ENCODE measurements at places on chromosomes 1 and 21.

- DNase-seq: no peak
Measured at GRCh38 chr1:79549201-79549600, 542.7 kb upstream of the ADGRL4 start.

- no peak for DNase-seq
Measured at GRCh38 chr1:22387919-22388580, 63.6 kb upstream of the ZBTB40 start.

DNA sequence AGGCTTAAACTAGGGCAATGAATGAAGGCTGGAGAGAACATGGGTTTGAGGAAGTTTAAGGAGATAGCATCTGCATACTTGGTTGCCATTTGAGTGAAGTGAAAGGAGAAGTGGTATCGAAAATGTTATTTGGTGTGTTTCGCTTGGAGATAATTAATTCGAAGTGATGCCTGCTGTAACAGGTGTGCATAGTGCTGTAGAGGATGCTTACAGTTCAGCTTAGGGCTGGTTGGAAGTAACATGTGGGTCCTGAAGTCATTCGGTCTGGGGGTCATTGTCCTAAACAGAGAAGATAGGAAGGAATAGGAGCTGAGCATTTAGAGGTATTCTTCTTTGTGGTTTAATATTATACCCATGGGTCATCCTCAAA lies 301 bp upstream of the NUDT17 start:
- no peak for DNase-seq

GRCh38 chr1:190439447-190439846 lies 38.2 kb downstream of the BRINP3 start:
- DNase-seq: no peak

GRCh38 chr1:244705261-244706234 lies 52.6 kb downstream of the DESI2 start:
- DNase-seq: no peak

- DNase-seq: peak; percentile 8
Measured at GRCh38 chr1:204128964-204129896, 22.6 kb downstream of the ETNK2 start.

- DNase-seq: no peak
Measured at GRCh38 chr1:74328851-74329250, 93.7 kb downstream of the TNNI3K start.

- no peak for DNase-seq
Measured at GRCh38 chr1:15184436-15185241, 31.1 kb downstream of the TMEM51 start.

- no peak for DNase-seq
Measured at GRCh38 chr1:203054642-203055041, 28.4 kb downstream of the PPFIA4 start.

GRCh38 chr1:202197653-202198365 lies 4.2 kb downstream of the LGR6 start:
- DNase-seq: no peak

GRCh38 chr1:8879922-8880676 lies 1.6 kb upstream of the ENO1 start:
- DNase-seq: no peak

- DNase-seq: no peak
Measured at GRCh38 chr1:87826681-87827251, 498.1 kb downstream of the LMO4 start.

GRCh38 chr21:37917612-37918011 lies 1.4 kb upstream of the KCNJ6 start:
- no peak for DNase-seq

GRCh38 chr1:236111527-236112331 lies 30.6 kb upstream of the GPR137B start:
- DNase-seq: no peak

DNA sequence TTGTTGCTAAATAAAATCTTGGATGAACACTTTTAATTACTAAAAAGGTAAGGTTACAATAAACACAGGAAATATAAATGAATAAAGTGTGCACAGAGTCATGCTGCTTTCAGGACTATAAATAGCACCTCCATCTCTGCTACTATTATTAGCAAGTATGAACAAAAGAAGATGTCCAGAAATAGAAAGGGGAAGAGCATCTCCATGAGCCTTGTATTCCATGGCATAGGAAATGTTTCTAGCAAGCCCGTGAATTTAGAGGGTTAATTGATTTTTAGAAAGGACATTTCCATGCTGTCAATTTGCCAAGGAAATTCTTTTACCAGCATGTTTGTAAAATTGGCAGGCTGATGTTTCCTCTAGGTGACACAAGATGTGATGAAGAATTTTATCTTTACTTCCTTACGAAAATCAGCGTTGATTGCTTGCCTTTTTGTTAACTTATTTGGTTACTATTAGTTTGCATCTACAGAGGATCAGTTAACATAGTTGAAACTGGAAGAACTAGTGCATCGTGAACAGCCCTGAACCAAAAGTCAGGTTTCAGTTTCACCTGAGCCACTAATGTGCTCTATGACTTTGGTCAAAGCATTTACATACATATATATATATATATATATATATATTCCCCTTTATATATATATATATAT lies 45.3 kb downstream of the NR5A2 start:
- DNase-seq: no peak

DNA sequence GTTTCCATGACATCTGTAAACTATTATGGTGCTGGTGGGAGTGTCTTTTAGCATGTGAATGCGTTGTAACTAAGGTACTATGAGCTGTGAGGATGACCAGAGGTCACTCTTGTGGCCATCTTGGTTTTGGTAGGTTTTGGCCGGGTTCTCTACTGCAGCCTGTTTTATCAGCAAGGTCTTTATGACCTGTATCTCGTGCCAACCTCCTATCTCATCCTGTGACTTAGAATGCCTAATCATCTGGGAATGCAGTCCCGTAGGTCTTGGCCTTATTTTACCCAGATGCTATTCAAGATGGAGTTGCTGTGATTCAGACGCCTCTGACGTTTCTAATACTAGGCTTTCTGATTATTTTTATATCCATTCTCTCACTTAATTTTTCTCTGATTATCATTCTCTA lies 9.4 kb downstream of the NCAM2 start:
- DNase-seq: no peak

DNA sequence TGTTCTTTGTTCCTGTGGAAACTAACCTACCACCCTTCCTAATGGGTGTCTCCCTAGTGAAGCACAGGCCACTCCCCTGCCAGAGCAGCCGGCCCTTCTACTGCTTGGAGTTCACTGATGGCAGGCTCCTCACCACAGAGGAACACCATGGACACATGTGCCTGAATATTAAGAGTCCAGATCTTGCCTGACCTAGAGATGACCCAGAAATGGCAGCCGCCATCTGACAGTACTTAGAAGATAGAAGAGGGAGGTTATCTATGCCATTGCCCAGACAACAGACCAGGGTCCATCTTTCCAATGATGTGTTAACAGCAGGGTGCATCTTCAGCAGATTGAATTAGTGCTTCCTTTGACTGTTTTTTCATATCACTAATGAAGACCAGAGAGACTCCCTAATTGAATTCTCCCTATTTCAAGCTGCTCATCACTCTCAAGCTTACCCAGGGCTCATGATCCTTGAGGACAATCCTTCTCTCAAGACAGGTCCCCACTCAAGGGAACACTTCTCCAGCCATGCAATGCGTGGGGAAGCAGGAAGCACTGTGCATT lies 59.8 kb downstream of the PLEKHA6 start:
- DNase-seq: no peak

DNA sequence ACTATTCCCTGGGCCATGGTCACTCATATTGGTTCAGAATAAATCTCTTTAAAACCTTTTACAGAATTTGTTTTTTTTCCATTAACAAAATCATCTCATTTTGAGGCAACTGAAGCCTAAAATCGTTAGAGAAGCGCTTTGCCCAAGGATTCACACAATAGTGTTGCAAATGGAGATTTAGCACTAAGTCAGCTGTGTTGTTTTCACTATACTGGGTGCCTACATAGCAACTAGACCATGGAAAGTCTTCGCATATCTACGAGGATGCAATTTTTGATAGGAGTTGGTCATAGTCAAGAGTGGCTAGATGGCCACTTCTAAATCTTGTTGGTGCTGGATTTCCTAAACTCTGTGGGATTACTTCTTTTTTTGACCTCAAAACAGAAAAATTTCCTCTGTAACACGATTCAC lies 530 bp upstream of the TIPRL start:
- no peak for DNase-seq

GRCh38 chr1:209768354-209768774 lies 12.5 kb downstream of the TRAF3IP3 start:
- DNase-seq: no peak

DNA sequence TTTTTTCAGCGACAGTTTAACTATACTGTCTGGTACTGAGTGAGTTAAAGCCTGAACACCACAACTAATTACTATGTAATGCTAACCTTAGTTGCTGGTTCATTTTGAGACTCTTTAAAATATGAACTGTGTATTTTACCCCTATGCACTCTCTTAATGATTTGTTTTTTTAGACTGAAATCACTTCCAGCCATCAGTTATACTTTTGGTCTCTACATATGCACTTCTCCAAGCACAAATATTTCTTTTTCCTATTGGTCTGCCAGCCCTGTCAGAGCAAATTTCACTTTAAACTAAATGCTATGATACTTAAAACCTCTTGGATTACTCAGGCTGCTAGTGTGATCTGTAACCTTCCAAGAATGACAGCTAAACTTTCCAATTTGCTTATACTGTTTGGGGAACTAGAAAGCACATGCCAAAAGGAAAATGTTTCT lies 38.1 kb upstream of the SCYL3 start:
- DNase-seq: no peak

Data from NCI-H1417 treated with DMSO at 0.1 percent for 48 hours (cell line).